ENCODE measurements at places on chromosomes 2 and 18.

- DNase-seq: no peak
Observed at GRCh38 chr2:235390816-235391194, 103.0 kb upstream of the AGAP1 start.

DNA sequence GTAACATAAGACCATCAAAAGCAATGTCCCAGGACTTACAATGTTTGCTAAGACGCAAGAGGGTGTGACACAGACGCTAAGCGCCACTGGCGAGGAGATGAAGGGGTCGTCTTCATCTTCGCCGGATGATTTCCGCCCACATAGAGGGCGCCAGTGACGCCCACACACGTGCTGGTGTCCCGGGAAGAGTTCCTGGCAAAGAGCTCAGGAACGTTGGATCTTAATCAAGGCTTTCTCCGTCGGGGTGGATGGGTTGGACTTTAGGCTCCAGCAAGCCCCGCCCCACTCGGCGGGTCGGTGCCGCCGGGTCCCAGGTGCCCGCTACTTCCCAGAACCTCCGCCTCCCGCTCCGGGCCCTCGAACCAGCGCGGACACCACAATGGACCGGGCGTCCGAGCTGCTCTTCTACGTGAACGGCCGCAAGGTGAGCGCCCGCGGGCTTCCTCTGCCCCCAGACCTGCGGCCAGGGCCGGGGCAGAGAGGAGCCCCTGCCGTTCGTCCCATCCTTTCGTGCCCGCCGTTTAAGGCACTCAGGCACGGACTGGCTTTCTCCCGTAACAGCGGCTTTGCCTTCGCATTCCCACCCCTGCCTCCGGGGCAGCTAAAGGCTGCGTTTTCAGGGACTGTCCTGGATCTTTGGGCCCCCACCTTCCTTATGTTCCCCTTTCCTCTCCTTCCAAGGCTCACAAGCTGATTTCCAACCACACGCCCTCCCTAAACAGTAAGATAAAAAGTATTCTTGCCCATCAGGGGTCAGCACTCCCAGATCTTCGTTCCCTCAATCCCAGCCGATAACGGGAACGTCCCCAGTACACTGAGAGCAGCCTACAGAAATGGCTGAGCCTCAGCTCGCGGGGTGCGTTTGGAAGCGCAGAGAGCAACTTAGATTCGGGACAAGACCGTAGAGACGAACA is at the start of gene AOX1:
Gene AOX1 (plus strand): TSS at position 285 of the 914 bp plus-strand sequence. CDS start 95 bp downstream, at position 380.
- DNase-seq: no peak

GRCh38 chr2:105425936-105426625 is 27.2 kb upstream of the FHL2 start:
- DNase-seq: no peak

- DNase-seq: no peak
Observed at GRCh38 chr2:222142027-222142426, 156.8 kb downstream of the PAX3 start.

DNA sequence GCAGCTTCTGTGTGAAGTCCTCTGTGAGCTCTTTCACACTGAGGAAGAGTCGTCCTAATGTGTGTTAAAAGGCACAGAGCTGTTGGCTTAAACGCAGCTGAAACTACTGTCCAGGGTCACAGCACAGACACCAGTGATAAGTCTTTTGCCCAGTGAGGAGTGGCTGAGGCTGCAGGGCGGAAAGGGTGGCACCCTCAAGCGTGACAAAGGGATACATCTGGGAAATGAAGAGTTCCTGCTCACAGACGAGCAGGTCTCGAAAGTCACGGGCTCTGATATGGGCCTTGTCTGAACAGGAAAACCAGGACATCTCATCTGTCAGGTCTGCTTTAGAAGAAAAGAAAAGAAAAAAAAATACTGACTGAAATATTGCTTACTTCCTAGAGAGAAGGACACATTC is 36.5 kb downstream of the TGIF1 start:
- DNase-seq: no peak
